ENCODE measurements at places on chromosomes 3 and 15.

DNA sequence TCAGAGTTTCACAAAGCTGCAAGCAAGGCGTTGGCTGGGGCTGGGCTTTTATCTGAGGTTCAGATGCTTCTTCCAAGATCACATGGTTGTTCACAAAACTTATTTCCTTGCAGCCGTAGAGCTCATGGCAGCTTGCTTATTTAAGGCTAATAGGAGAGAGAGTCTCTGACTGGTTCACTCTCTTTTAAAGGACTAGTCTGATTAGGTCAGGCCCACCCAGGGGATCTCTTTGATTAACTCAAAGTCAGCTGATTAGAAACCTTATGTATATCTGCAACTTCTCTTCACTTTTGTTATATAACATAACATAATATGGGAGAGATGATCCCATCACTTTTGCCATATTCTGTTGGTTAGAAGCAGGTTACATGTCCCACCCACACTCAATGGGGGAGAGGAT is 99.9 kb upstream of the CCNL1 start:
- no peak for DNase-seq

GRCh38 chr3:54530091-54530490 is 397.8 kb downstream of the LRTM1 start:
- DNase-seq = no peak

GRCh38 chr3:191330530-191331048 is 263 bp upstream of the UTS2B start:
- DNase-seq = no peak

GRCh38 chr15:26697913-26698312 is 75.0 kb downstream of the GABRB3 start:
- DNase-seq = no peak

DNA sequence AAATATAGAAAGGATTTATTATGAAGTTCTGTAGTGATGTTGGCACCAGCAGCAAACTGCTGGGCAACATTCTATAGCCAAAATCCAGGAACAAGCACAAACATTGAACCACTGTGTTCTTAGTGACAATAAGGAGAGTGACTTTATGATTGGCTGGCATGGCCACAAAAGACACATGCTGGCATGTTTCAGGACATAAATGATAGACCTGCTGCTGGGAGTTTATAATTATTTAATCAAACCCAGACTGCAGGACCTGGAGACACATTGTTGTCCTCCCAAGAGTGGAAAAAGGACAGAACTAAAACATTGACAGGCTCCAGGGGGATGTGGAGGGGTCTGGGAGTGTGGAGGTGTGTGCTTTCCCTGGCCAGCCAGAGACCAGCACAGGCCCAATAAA is 255.3 kb upstream of the LRTM1 start:
- no peak for DNase-seq

DNA sequence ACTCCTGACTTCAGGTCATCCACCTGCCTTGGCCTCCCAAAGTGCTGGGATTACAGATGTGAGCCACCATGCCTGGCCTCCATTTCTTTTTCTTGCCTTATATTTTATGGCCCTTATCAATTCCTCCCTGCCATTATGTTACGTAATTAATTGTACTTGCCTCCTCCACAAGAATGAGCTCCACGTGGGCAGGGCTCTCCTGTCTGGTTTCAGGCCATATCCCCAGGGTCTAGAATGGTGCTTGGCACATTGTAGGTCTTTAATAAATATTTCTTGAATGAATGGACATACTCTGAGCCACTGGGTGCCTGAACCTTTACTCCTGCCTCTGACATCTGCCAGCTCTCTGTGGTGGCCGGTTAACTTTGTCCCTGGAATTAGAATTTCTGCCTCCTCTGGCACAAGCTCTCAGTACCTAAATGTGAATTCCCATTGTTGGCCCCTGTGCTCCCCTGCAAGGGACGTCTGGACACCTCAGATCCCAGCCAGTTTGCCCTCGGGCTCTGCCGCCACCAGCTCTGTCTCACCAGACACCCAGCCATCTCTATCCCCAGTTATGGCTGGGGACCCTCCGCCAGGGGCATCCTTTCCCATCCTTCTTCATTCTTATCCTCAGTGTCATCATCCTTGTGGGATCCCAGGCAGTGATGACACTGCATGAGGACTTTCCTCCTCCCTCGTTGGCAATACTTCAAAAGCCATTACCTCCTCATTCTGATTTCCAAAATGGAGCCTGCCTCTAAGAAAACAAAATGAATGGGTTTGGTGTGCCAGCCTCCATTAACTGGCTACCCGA is 165.6 kb upstream of the SMAD3 start:
- DNase-seq = no peak

DNA sequence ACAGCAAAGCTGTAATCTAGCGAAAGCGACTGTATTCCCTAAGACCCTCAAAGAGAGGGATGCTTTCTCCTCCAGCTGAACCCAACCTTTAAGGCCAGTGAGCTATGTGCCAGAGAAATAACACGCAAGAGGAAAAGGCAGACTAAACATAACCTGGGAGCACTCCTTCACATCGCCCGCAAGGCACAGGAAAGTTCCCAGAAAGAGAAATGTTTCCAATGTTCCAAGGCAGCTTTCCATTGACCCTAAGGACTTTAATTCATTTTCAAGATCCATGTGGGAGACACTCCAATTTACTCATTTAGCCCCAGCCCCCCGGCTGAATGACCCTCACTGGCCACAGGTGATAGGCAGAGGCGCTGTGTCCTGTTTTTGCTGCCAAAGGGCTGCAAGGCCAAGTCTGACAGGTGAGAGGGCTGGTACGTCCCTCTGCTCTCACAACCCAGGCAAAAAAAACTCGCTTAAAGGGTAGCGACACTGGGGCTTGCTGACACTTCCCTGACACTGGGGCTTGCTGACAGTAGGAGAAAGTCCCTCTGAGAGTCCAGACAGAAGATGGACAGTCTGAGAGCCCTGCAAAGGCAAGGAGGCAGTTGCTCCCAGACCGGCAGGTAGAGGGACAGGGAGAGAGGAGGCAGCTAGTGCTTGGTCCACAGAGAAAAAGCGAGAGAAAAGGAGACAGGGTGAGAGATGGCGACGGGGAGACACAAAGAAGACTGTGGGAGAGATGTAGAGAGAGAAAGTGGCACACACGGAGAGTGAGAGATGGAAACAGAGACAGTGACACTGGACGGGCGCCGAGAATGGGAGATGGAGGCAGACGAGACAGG is 702 bp downstream of the ARHGEF3 start:
- peak; percentile 41 for DNase-seq

DNA sequence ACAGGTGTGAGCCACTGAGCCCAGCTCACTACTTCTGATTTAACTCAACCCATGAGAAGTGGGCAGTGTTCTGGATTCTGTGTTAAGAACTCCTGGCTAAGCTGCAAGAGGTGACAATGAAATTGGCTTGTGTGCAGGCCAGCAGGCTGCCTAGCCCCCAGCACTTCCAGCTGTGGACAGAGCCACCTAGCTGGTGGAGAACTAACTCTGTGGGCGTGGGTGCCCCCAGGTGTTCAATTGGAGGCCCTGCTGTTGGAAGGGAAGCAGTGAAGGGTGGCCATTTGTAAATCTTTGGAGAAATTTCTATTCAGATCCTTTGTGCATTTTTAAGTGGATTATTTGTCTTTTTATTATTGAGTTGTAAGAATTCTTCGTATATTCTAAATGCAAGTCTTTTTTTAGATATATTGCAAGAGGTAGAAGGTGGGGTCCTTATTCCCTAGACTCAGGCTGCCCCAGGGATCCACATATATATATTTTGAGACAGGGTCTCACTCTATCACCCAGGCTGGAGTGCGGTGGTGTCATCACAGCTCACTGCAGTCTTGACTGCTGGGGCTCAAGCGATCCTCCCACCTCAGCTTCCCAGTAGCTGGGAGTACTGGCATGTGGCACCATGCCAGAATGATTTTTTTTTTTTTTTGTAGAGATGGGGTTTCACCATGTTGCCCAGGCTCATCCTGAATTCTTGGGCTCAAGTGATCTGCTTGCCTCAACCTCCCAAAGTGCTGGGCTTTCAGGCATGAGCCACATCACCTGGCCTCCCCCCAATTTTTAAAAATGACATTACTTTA is 7.2 kb upstream of the SCAMP5 start:
- DNase-seq = no peak

DNA sequence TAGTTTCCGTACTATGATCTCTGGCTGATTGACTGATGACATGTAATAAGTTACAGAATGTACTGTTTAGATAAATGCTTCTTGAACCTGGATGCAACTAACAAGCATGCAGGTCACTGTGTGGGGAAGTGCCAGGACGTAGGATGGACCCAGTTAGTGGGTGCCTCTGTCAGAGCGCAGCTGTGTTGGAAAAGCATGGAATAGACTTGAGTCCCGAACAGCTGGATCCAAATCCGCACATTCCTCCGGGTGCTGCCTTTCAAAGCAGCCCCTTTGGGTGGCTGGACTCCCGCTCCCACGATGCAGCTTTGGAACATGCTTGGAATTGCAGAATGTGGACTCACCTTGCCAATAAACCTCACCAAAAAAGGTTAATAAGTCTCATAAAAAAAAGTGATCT is 35.5 kb upstream of the ALDH1A3 start:
- no peak for DNase-seq

DNA sequence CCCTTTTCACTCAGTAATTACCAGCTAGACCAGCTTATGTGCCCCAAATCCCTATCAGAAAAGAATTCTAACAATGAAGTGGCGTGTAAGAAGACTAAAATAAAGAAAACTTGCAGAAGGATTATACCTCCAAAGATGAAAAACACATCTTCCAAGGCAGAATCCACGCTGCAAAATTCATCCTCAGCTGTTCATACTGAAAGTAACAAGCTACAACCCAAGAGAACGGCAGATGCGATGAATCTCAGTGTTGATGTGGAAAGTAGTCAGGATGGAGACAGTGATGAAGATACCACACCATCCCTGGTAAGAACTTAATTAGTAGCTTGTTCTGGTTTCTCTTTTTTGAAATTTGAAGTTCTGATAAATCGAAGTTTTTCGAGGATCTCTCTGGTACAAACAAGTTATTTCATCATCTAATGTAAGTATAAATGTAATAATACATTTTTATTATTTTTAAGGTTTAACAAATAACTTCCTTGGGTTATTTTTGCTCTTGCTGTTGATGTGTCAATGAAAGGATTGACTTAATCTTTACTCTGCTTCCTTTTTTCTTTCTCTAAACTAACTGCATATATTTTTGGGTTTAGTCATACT is 1.4 kb downstream of the WDR76 start:
- no peak for DNase-seq

- DNase-seq = no peak
These were observed 1.1 kb downstream of the KCNH8 start for GRCh38 chr3:19149368-19149767.

GRCh38 chr15:77515613-77516012 is 94.9 kb downstream of the HMG20A start:
- no peak for DNase-seq

- DNase-seq = no peak
These were observed 37.9 kb upstream of the TJP1 start for GRCh38 chr15:29859973-29860715.

- no peak for DNase-seq
These were observed 107.6 kb downstream of the CD47 start for GRCh38 chr3:107983247-107983646.

GRCh38 chr15:89888214-89888804 is 5.5 kb downstream of the AP3S2 start:
- no peak for DNase-seq

GRCh38 chr3:61637088-61638051 is 76.0 kb downstream of the PTPRG start:
- no peak for DNase-seq

DNA sequence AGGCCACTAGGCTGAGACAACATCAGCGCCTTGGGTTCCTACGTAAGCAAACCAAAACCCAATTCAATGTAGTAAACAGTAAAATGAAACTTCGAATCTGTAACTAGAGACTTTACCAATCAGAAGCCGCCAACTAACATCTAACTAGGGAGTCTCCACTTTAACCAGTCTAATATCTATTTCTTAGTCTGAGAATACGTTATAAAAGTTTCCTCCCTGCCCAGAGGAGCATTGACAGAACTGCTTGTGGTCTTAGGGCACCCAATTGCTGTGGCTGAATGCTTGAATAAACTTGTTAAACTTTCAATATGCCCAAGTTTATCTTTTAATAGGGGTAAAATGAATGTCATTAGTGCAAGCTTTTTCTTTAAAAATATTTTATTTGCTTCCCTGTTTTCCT is 4.3 kb downstream of the CP start:
- no peak for DNase-seq

GRCh38 chr15:48671103-48672022 is 25.9 kb upstream of the FBN1 start:
- no peak for DNase-seq

DNA sequence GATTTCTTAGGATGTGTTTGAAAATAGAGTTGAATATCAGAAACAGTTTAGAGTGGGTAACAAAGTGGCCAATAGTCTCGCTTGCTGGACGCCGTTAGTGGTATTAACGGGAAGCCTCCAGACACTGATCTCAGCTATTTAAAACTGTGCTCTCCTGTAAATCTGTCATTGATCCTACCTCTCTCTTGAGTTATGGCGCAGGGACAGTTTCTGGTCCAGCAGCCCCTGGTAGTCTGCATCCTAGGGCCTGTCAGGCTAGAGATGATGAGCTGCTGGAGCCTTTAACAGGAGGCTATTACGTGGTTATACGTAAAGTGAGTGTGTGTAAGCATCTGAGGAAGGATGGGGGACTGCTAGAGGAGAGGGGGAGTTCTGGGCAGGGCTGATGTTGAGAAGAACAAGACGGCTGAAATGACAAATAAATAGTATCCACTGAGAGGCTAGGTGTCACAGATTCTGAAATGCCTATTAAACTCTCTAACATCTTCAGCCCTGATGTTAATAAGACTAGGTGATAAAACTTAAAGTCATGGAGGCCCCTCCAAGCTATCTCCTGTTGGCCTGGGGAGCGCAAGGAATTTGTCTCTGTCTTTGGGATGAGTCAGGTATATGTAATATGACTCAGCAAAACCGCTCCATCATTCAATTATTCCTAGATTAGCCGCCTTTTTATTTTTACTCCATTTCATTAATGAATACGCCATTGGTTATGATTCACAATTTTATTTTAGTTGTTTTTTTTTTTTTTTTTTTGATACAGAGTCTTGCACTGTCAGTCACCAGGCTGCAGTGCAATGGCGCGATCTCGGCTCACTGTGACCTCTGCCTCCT is 155.7 kb downstream of the GREM1 start:
- no peak for DNase-seq

- no peak for DNase-seq
These were observed 71.5 kb downstream of the RAD18 start for GRCh38 chr3:8891774-8892173.

DNA sequence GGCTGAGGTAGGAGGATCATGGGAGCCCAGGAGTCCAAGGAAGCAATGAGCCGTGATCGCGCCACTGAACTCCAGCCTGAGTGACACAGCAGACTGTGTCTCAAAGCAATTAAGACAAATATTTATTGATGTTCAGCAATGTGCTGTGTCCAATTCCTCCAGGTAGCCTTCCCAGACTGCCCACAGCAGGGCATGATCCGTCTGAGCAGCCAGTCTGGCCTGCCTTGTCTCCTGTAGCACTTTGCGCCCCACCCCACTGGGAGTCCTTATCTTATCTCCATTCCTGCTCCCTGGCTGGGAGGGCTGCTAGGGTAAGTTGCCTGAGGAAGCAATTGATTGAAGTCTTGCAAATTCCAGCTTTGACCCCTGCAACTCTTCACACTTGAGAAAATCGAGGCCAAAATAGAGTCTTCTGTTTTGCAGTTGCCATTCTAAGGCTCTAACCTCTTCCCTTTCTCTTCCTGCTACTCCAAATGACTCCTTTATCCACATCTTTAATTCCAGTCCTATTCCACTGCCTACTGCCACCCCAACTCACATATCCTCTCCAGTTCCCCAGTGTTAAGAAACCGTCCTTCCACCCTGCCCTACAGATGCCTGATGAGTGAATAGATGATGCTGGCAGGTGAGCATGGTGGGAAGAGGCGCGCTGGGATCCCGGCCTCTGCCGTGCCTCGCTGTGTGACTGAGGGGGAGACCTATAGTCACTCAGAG is 26.9 kb upstream of the LCTL start:
- no peak for DNase-seq
